ENCODE measurements at places on chromosomes 1 and 21. TPM values are rescaled to one million over a fixed set of nuclear protein-coding genes. Genes with fewer than 3 reads are reported as not detected.

GRCh38 chr1:10685808-10686403 lies 110.5 kb downstream of the CASZ1 start:
- no peak overlapping the region for H3K27ac ChIP-seq
- no peak overlapping the region for H3K4me3 ChIP-seq
- H3K27me3 ChIP-seq = no peaks in the 10 kb centered on the region
- H3K4me1 ChIP-seq = no peaks in the 10 kb centered on the region

DNA sequence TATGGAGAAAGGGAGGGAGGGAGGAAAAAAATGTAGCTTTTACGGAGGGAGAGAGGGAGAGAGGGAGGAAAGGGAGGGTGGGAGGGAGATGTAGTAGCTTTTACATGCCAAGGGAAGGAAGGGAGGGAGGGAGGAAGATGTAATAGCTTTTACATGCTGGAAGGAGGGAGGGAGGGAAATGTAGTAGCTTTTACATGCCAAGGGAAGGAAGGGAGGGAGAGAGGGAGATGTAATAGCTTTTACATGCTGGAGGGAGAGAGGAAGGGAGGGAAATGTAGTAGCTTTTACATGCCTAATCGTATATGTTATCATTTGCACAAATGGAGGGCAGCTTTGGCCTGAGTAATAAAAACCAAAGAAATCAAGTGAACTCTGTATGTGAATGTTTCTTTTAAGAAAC lies 35.6 kb downstream of the EEIG2 start:
- H3K4me1 ChIP-seq = peaks cover 27% of the 10 kb centered on the region
- no peak overlapping the region for H3K27ac ChIP-seq
- H3K36me3 ChIP-seq = no peaks in the 10 kb centered on the region
- peak; percentile 28 for DNase-seq
- H3K4me3 ChIP-seq = no peak overlapping the region
- H3K27me3 ChIP-seq = no peaks in the 10 kb centered on the region

GRCh38 chr1:81432654-81433109 lies 368.1 kb upstream of the ADGRL2 start:
- H3K4me1 ChIP-seq = no peaks in the 10 kb centered on the region
- no peak overlapping the region for H3K4me3 ChIP-seq
- H3K27ac ChIP-seq = no peak overlapping the region
- no peaks in the 10 kb centered on the region for H3K36me3 ChIP-seq

MX1 gene
- total RNA-seq = 1.6 TPM

GRCh38 chr1:157369808-157370521 lies 182.3 kb downstream of the FCRL5 start:
- no peak overlapping the region for H3K4me3 ChIP-seq
- peak; percentile 56 for DNase-seq
- H3K4me1 ChIP-seq = peaks cover 5% of the 10 kb centered on the region
- no peaks in the 10 kb centered on the region for H3K27me3 ChIP-seq
- H3K36me3 ChIP-seq = no peaks in the 10 kb centered on the region
- H3K27ac ChIP-seq = no peak overlapping the region

DNA sequence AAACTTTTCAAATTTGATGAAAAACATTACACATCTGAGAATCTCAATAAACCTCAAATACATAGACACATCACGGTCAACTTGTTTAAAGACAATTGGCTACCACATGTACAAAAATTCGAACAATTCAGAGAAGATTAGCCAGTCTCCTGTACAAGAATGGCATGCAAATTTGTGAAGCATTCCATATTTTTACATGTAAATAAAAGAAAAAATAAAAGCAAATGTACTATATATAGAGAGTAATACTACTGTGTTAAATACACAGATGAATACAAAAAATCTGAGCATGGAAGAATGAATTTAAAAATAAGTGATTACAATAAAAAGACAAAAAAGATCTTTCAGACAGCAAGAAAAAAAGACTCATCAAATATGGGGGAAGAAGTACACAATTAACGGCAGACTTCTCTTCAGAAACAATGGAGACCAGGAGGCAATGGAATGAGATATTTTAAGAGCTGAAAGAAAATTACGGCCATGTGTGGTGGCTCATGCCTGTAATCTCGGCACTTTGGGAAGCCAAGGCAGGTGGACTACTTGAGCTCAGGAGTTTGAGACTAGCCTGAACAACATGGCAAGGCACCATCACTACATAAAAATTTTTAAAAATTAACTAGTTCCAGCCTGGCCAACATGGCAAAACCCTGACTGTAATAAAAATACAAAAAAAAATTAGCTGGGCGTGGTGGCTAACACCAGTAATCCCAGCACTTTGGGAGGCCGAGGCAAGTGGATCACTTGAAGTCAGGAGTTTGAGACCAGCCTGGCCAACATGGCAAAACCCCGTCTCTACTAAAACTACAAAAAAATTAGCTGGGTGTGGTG lies 23.2 kb downstream of the HAX1 start:
- no peaks in the 10 kb centered on the region for H3K4me1 ChIP-seq
- H3K36me3 ChIP-seq = no peaks in the 10 kb centered on the region
- H3K27ac ChIP-seq = no peak overlapping the region
- no peaks in the 10 kb centered on the region for H3K27me3 ChIP-seq
- H3K4me3 ChIP-seq = no peak overlapping the region
- peak; percentile 40 for DNase-seq

- H3K4me1 ChIP-seq = peaks cover 14% of the 10 kb centered on the region
- DNase-seq = no peak
- no peak overlapping the region for H3K4me3 ChIP-seq
- no peaks in the 10 kb centered on the region for H3K36me3 ChIP-seq
- no peak overlapping the region for H3K27ac ChIP-seq
These were observed 96.3 kb upstream of the UBE2U start for GRCh38 chr1:64107118-64107519.

DNA sequence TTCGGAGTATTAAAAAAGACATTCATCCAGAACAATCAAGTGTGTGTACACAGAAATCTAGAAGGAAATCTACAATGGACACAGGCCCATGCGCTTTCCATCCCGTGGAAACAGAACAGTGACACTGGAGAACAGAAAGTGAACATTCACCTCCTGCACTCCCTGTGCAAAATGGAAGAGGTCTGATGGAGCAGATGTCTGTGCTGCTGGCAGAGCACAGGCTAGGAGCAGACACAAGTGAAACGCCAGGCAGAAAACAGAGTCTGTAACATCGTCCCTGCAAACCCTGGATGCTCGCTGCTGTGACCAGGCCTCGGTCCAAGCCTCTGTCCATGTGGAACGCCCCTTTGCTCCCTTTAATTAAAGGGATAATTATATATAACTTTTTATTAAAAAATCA lies 36.1 kb downstream of the SLC45A1 start:
- H3K4me3 ChIP-seq = no peak overlapping the region
- H3K27me3 ChIP-seq = no peaks in the 10 kb centered on the region
- no peaks in the 10 kb centered on the region for H3K4me1 ChIP-seq
- no peak for DNase-seq
- H3K27ac ChIP-seq = no peak overlapping the region

DNA sequence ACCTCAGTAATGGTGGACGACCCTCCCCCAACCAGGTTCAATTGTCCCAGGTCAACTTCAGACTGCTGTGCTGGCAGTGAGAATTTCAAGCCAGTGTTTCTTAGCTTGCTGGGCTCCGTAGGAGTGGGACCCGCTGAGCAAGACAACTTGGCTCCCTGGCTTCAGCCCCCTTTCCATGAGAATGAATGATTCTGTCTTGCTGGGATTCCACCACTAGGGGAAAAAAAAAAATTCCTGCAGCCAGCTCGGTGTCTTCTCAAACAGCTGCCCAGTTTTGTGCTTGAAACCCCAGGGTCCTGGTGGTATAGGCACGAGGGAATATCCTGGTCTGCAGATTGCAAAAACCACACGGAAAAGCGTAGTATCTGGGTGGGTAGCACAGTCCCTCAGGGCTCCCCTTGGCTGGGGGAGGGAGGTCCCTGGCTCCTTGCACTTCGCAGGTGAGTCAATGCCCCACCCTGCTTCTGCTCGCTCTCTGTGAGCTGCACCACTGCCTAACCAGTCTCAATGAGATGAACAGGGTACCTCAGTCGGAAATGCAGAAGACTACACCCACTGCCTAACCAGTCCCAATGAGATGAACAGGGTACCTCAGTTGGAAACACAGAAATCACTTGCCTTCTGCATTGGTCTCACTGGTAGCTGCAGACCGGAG lies 41.5 kb downstream of the GBP6 start:
- no peaks in the 10 kb centered on the region for H3K27me3 ChIP-seq
- no peaks in the 10 kb centered on the region for H3K36me3 ChIP-seq
- H3K27ac ChIP-seq = no peak overlapping the region

GRCh38 chr1:39596163-39596562 lies 19.6 kb upstream of the PABPC4 start:
- no peak for DNase-seq
- H3K4me1 ChIP-seq = no peaks in the 10 kb centered on the region
- no peak overlapping the region for H3K27ac ChIP-seq

DNA sequence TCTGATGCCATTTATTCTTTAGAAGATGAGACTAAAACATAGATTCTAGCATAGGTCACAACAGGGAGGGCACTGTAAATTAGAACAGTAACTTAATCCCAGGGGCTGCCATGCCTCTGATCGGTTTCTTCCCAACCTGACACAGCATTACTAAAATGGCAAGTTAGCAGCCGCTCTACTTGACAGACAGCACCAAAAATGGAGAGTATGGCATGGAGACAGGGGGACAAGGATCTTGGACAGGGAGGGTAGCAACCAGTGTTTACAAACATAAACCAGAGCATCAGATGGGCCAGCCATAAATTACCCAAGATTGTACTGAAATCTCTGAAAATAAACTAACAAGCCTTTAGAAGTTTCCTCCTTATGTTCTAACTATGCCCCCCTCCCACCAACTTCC lies 5.9 kb downstream of the DUSP10 start:
- no peak overlapping the region for H3K27ac ChIP-seq
- peaks cover 26% of the 10 kb centered on the region for H3K4me1 ChIP-seq
- H3K27me3 ChIP-seq = no peaks in the 10 kb centered on the region
- no peaks in the 10 kb centered on the region for H3K36me3 ChIP-seq
- no peak for DNase-seq

- no peak overlapping the region for H3K4me3 ChIP-seq
- H3K36me3 ChIP-seq = no peaks in the 10 kb centered on the region
- DNase-seq = no peak
- peaks cover 14% of the 10 kb centered on the region for H3K27me3 ChIP-seq
These were observed 37.4 kb downstream of the RHOU start for GRCh38 chr1:228772516-228773212.

OLFML2B gene
- 1.4 TPM for total RNA-seq

S100A7 gene
- not detected for total RNA-seq

- H3K27ac ChIP-seq = no peak overlapping the region
- H3K36me3 ChIP-seq = no peaks in the 10 kb centered on the region
- no peak for DNase-seq
- peaks cover 14% of the 10 kb centered on the region for H3K27me3 ChIP-seq
- peaks cover 4% of the 10 kb centered on the region for H3K4me1 ChIP-seq
These were observed 15.1 kb upstream of the KCNA3 start for GRCh38 chr1:110689868-110690267.

- H3K36me3 ChIP-seq = no peaks in the 10 kb centered on the region
- no peaks in the 10 kb centered on the region for H3K27me3 ChIP-seq
- H3K4me1 ChIP-seq = no peaks in the 10 kb centered on the region
- no peak for DNase-seq
These were observed 601.0 kb downstream of the NUF2 start for GRCh38 chr1:163922743-163923201.

DNA sequence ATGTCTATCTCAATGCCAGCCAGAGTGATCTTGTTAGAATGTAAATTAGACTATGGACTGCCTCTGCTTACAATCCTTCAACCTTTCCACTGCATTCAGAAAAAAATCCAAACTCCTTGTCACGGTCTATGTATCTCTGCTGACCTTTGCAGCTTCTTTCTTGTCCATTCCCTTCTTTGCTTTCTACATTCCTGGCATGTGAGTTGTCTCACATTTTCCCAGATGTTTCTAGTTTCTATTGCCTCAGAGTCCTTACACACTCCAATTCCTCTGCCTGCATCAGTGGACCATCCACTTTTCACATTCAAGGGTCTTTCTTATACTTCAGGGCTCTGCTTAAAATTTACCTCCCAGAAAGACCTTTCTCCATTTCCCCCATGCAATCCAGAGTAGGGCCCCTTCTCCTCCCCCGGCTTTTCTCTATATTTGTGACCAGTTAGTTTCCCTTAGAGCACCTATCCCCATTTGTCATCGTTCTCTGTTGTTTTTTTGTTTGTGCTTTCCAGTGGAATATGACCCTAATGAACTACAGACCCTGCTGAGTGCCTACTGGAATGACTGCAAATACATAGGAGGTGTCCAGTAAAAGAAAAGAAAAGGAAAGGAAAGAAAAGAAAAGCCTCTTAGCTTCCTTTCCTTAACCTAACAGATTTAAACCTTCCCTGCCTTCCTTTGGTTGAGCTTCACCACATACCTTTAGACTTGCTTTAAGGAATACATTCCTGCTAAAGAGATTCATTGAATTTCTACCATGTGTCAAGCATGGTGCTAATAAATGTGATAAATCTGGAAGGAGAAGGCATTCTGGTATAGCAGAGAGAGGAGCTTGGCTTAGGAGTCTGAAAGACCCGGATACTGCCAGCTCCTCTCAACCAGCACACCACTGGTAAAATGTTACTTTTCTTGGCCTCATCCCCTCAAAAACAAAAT lies 102.0 kb downstream of the DIRAS3 start:
- H3K4me3 ChIP-seq = peak overlapping the region; percentile 41
- H3K36me3 ChIP-seq = no peaks in the 10 kb centered on the region
- peaks cover 28% of the 10 kb centered on the region for H3K4me1 ChIP-seq
- peak overlapping the region; percentile 63 for H3K27ac ChIP-seq

DNA sequence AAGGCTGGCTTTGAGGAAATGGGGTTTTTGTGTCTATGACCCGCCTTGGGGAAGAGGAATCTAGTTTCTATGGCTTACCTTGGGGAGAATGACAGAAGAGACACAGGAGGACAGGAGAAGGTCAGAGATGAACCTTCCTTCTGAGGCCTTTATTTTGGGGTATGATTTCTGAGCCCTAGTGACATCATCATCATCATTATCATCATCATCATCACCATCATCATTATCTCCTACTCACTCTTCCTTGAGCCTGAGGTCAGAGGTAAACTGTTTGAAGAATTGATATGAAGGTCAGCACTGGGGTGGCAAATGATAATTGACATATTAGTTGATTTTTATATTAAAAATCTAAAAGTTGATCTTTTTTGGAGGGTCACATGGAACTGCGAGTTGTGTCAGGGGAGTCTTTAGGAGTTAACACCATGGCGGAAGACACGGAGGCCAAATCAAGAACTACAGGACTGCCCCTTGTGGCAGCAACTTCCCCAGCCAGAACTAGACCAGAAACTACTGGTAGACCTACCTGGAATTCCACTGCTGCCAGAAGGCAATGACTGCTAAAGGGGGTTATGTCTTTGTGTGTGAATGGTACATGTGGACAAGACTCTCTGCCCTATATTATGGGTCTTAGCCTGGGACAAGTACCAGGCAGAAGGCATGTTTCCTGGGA lies 49.8 kb upstream of the WLS start:
- no peak for DNase-seq
- H3K4me1 ChIP-seq = no peaks in the 10 kb centered on the region
- H3K36me3 ChIP-seq = no peaks in the 10 kb centered on the region
- no peaks in the 10 kb centered on the region for H3K27me3 ChIP-seq
- H3K27ac ChIP-seq = no peak overlapping the region
- H3K4me3 ChIP-seq = no peak overlapping the region

- H3K36me3 ChIP-seq = peaks cover 26% of the 10 kb centered on the region
- H3K27me3 ChIP-seq = no peaks in the 10 kb centered on the region
These were observed 30.6 kb downstream of the CAPN2 start for GRCh38 chr1:223742856-223743517.
